Small intestine (tissue), 16 donors: ENCODE measurements at places on chromosomes 3 and 15.
A peak's percentile ranks its signal among the peaks of the same experiment; 100 is the strongest.

DNA sequence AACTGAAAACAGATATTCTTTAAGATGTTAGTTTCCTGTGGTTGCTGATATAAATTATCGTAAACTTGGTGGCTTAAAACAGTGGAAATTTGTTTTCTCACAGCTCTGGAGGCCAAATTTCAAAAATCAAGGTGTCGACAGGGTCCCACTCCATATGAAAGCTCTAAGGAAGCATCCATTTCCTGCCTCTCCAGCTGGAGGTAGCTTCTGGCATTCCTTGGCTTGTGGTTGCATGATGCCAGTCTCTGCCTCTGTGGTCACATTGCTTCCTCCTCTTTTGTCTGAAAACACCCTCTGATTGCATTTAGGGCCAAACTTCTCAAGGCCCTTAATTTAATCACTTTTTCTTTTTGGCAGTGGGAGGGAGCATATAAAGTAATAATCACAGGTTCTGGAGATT, 96.8 kb downstream of the PPM1L start:
- DNase-seq = no peak

GRCh38 chr3:156024904-156025533, 95.4 kb upstream of the KCNAB1 start:
- DNase-seq = no peak

DNA sequence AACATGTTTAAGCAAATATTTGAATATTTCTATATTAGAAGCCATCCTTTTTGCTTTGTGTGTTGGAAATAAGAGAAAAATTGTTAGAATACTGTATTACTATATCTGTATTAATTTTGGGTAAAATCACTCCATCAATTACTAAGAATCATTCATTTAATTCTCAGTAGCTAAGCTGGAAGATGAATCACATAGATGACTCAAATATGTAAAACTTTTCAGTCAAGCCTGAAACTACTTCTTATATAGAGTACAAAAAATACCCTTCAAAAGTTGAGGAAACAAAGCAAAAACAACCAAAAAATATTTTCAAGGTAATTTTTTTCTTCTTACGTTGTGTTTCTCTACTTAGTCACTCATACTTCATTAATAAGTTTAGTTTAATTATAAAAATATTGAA, 205.7 kb upstream of the ROBO1 start:
- no peak for DNase-seq

GRCh38 chr15:42584031-42584765, 8.8 kb downstream of the STARD9 start:
- DNase-seq = no peak

GRCh38 chr3:159232966-159233365, 431.1 kb downstream of the MFSD1 start:
- no peak for DNase-seq

- DNase-seq = no peak
Observed at GRCh38 chr15:35028235-35028984, 40.3 kb upstream of the ZNF770 start.

GRCh38 chr15:101615986-101616848, 36.0 kb downstream of the TM2D3 start:
- DNase-seq = peak; percentile 75

DNA sequence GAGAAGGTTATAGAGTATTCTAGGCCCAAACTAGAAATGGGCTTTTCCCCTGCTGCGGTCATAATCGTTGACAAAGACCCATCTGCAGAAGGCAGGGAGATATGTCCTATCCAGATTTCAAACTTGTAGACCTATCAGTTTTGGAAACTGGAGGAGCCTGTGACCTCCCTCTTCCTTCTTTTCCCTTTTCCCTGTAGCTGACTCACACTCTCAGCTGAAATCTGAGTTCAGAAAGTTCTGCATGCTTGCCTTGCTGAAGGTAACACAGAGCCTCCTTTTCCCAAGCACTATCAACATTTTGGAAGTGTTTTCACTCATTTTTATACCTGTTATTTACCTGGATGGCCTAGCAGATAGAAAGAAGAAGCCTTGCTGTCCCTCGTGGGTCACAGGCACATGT, 59.1 kb upstream of the PSMD6 start:
- no peak for DNase-seq

DNA sequence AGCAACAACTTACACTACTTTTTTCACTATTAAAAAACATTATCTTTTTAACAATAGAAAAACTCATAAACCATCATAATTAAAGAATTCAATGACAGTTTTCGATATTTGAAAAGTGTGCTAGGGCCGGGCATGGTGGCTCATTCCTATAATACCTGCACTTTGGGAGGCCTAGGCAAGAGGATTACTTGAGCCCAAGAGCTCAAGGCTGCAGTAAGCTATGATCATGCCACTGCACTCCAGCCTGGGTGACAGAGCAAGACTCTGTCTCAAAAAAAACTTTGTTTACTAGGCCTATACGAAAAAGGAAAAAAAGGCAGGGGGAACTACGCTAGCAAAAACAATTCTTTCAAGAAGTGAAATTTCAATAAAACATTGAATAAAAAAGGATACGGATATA, 28.1 kb downstream of the AVEN start:
- no peak for DNase-seq

- DNase-seq = no peak
Observed at GRCh38 chr15:100887211-100887913, 7.7 kb downstream of the ALDH1A3 start.

DNA sequence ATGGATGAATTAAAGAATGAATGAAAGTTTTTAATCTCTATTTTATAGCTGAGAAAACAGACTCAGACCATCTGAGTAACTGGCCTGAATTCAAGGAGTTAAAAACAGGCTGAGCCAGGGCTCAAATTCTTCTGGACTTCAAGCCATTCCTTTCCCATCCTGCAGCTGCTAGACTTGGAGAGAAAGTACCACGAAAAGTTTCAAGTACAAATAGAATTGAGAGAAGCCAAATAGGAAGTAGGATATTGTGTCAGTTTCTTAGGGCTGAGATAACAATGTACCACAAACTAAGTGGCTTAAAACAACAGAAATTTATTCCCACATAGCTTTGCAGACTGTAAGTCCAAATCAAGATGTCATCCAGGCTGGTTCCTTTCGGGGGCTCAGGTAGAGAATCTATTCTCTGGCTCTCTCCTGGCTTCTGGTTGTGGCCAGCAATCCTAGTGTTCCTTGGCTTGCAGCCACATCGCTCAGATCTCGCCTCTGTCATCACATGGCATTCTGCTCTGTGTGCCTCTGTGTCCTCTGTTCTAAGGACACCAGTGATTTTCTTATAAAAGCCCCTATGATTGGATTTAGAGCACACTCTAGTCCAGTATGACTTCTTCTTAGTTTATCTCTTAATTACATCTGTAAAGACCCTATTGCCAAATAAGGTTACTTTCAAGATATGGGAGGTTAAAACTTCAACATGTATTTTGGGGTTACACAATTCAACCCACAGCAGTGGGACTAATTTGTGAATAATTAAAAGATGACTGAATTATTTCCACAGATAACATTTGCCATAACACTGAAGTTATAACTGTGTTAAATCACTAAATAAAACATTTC, 25.7 kb upstream of the GOLIM4 start:
- no peak for DNase-seq

DNA sequence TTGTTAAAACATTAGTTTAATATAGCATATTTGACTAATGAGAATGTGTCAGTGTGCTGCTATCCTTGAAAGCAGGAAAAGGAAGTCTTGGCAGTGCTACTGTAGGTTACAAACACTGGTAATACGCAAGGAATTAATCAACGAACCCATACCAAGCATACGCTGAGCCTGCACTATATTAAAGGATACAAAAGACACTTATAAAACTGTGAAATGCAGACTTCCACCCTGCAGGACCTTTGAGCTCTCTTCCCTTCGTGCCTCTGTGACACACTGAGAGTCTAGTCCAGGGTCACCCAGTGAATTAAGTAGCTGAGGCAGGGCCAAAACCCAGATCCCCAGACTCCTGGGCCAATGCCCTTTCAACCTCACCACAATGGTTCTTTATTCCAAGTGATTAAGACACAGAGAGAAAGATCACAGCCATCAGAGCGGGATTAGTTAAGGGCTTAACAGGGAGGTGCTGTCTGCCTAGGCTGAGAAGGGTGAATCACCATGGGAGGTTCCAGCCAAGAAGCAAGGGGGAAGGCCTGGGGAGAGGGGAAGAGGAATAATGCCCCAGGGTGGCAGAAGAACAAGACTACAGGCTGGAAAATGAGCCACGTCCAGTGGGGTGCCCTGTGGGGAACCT, 6.8 kb downstream of the ANXA2 start:
- DNase-seq = peak; percentile 99

DNA sequence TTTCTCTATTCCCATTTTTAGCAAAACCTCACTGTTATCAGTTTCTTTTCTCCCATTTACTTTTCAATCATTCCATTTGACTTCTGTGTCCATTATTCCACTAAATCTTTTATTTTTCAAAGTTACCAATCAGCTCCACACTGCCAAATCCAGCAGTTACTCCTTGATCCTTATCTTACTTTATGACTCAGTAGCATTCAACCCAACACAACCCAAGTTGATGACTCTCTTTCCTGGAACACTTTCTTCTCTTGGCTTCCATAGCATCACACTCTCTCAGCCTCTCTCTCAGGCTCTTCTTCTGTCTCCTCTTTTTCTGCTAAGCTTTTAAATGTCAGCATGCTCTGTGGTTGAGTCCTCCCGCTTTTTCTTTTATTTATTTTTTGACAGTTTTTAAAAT, 36.3 kb downstream of the RASGRP1 start:
- no peak for DNase-seq

GRCh38 chr3:12828751-12829150, 12.6 kb downstream of the RPL32 start:
- no peak for DNase-seq

DNA sequence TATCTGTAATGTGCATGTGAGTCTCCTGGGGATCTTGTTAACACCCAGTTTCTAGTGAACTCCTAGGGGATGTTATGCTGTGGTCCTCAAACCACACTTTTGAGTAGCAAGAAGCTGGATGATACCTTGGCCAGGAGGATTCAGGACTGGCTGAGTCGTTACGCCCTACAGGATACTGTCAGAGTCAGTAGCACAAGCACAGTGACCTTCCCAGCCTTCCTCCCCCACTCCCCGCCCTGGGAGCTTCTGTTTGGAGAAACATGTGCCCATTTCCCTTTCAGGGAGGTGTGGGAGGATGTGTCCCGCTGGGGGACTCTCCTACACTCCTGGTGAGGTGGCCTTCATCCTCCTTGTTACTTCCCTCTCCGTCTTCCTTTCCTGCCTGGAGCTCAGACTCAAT, 76.4 kb upstream of the TRPM1 start:
- no peak for DNase-seq

GRCh38 chr15:65379986-65380385, 2.2 kb upstream of the IGDCC3 start:
- no peak for DNase-seq

DNA sequence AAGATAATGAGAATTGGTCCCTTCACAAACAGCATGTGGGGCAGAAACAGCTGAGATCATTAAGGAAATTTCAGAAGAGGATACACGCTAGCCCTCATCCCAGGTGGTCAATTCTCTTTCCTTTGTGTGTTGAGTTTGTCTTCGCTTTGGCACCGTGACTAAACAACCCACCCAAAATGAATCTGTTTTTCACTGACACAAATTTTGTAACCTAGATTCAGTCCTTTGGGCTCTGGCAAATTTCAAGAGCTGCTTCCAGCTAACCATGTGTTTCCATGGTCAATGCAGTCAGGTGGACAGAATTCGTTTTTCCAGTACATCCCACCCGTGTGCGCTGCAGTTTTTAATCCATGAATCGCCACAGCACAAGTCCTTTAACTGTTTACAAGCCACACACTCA, 435.4 kb downstream of the WDR72 start:
- no peak for DNase-seq

DNA sequence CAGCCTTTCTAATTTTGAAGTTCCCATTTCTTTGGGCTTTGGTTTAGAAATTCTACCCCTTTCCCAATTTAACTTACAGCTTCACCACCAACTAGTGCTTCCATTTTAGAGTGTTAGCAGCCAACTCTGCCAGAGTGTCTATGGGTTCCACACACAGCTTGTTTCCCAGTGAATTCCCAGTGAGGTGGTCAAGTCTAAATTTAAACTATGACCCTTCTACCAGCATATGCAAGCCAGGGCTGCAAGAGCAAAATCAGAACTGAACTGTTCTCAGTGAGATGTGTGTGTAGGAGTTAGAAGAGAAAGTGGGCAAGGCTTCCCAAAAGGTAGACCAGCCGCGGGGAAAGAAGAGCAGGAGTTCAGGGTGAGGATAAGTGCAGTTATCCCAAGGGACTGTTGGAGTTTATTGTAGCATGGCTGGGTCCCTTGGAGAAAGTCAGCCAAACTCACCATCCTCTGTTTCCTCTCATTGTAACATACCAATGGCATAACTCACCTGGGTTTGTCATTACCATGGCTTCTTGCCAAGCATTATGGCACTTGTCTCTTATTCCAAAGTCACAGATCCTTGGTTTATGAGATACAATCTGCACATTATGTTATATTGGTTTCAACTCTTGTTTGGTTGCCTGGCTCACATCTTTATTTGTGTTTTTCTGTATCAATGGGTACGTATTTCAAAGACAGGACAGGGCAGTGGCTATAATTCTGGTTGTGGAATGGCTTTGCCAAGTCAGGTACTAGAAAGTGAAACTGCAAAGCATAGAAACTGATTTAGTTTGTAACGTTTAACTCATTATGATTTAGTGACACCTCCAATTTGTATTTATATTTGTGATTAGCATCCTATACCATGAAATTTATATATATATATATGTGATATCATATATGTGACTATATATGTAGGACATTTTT, 130.2 kb upstream of the UMPS start:
- DNase-seq = peak; percentile 54

GRCh38 chr3:63349583-63350573, 71.8 kb downstream of the SYNPR start:
- DNase-seq = peak; percentile 69

- no peak for DNase-seq
Observed at GRCh38 chr15:90819850-90820249, 48.5 kb upstream of the FURIN start.

DNA sequence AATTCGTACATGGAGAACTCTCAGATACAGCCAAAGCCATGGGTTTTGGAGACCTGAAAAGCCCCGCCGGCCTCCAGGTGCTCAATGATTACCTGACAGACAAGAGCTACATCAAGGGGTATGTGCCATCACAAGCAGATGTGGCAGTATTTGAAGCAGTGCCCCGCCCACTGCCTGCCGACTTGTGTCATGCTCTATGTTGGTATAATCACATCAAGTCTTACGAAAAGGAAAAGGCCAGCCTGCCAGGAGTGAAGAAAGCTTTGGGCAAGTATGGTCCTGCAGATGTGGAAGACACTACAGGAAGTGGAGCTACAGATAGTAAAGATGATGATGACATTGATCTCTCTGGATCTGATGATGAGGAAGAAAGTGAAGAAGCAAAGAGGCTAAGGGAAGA, 23.5 kb downstream of the MYO5A start:
- DNase-seq = no peak

DNA sequence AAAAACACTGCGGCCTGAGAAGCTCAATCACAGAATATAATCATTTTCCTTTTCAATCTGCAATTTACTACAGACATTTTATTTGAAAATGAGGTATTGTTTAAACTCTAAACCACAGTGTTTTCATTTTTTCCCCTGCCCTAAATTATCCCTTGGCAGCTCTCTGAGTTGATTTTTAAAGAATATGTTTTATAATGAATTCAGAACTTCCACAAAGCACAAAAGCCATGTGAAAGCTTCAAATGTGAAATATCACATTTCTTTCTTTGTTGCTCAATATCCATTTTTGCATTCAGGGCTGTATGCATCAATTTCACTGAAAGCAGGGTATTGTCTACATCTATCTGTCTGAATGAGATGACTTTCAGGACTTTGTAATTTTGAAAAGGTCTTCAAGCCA, 813.6 kb upstream of the ALCAM start:
- no peak for DNase-seq
